ENCODE measurements at places on chromosomes 1 and 21.

DNA sequence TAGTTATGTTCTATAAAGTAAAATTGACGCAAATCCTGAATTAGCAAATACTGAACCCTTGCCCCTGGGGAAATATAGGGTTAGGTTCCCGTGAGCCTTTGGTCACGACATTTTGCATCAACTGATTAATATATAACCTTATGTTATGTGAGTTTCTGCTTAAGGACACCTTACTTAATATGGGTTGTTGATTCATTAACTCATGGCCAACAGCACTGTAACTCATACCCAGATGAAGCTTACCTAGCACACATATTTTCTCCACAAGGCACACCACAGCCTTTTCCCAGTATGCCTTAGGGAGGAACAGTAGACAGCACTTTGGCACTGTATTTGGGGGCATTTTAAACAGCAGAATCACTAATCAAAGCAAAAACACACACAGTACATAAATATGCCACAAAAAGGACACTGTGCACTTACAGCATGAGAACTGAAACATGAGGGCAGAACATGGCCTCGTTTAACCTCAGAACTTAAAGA lies 15.1 kb downstream of the INAVA start:
- no peak for DNase-seq

DNA sequence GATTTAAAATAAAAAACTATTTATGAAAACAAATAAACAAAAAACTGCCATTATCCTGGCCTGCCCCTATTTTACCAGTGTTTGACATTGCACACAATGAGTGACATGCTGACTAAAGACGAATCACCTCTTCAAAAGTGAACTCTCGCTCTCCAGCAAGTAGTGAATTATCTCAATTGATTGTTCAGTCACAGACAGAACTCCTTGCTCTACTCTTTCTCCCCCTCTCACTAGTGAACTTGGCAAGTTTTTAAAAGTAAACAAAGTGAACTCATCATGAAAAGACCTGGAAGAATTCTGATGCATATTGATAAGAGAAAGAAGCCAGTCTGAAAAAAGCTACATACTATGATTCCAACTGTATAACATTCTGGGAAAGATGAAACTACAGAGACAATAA lies 4.7 kb upstream of the C1orf52 start:
- DNase-seq, result no peak

- DNase-seq, result peak; percentile 97
Measured at GRCh38 chr1:51616903-51617708, at the start of gene OSBPL9. OSBPL9 (plus strand) TSS chr1:51617092; CDS start chr1:51617111, 19 bp downstream.

GRCh38 chr1:53625766-53626520 lies 113.0 kb downstream of the GLIS1 start:
- DNase-seq, result no peak

- DNase-seq, result peak; percentile 77
Measured at GRCh38 chr1:161738627-161739287, 10.8 kb upstream of the DUSP12 start.

DNA sequence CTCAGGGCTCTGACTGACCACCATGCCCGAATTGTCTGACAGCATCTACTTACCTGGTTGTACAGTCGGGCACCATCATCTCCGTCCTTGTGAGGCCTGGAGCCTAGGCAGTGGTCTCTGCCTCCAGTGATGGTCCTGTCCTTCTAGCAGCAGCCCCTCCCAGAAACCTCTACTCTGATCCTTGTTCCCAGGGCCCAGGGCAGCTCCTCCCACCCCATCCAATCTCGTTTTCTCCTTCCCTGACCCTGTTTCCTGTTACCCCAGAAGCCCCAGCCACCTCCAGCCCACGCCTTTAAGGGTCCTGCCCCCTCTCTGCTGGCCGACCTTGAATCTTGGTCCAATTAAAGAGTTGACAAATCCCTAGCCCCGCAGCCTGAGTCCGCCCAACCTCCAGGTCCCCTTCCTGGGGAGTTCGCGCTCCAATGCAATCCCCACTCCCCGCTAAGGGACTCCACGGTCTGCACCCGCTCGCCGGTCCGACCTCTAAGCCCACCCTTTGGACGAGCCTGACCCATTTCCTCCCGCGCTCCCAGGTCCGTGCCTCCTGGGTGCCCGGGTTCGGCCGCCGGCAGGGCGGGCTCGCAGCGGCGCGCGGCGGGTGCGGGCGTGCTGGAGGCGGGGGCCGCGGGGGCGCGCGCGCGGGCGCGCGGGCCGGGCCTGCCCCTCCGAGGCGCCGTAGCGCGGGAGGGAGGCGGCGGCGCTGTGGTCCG lies at the start of gene B4GALT2:
B4GALT2 (plus strand) TSS at position 660 of the 710 bp plus-strand sequence. CDS start 1,951 bp downstream, outside the sequence.
- DNase-seq, result no peak

DNA sequence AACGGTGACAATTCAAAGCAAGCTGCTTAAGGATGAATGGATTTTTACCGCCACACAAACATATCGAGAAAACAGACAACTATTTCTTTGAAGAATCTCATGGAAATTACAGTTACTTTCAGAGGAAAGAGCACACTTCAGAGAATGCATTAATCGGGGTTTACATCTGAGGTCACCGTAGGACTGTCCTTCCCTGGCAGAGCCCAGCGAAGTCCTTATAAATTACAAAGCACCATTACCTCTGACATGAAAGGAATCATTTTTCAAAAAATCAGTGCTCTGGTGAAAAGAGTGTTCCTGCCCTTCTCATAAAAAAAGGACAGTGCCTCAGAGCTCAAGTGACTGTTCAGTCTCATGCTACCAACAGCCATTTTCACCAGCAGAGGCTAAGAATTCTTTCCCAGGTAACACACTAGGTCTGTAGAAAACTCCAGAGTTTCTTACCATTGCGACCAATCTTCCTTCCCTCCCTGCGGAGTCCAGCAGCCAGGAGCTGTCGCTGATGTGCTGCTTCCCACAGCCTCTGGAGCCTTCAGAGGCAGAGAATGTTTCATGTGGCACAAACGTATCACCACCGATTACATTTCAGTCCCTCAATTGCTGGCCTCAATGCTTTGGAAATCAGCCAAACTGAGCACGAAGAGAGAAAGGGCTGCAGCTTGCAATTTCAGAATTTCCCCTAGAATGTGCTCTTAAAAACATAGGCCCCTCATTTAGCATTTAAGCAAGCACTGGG lies 75.4 kb downstream of the PLD5 start:
- DNase-seq, result no peak

DNA sequence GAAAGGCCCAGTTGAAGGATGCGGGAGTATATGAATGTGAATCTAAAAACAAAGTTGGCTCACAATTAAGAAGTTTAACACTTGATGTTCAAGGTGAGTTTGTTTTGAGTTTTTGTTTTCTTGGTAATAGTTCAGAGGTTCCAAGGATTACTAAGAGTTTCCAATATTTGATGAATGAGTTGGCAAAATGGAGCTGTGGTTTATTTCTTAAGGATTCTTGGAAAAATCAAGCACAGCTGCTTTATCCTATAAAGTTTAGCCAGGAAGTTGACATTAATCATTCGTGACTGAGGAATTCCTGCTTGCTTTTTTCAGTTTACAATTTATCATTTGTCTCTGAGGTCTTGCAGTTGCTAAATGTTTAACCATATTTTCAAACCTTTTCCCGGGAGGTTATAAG lies 15.1 kb downstream of the VCAM1 start:
- no peak for DNase-seq

DNA sequence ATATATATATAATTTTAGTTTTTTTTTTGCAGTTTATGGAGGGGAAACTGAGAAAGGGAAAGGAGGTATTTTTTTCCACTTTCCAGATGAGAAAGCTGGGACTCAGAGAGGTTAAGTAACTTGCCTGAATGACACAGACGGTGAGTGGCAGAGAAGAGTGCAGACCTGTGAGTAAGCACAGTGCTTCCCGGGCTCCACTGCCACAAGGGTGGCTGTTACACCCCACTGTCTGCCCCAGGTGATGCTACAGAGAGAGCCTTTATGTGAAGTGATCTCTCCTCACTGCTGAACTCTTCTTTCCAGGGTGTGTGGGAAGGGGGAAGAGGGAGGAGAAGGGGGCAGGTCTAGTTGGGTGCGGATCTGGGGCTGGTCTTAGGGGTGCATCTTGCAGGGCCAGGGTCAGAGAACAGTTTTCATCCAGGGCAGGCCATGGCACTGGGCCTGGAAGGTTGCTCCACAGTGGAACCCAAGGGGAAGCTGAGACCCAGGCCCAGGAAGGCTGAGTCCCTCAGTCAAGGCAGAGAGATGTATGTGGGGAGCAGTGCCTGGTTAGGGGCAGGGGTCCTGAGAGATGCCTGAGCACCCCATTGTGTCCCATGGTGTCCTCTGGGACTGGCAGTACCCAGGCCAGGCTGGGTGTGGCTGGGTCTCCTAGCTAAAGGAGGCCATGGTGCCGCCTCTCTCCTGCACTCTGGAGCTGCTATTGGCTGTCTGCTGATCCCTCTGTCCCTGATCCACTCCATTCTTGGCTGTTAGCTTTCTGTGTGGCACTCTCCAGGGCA lies 357.5 kb downstream of the PTPRU start:
- no peak for DNase-seq

DNA sequence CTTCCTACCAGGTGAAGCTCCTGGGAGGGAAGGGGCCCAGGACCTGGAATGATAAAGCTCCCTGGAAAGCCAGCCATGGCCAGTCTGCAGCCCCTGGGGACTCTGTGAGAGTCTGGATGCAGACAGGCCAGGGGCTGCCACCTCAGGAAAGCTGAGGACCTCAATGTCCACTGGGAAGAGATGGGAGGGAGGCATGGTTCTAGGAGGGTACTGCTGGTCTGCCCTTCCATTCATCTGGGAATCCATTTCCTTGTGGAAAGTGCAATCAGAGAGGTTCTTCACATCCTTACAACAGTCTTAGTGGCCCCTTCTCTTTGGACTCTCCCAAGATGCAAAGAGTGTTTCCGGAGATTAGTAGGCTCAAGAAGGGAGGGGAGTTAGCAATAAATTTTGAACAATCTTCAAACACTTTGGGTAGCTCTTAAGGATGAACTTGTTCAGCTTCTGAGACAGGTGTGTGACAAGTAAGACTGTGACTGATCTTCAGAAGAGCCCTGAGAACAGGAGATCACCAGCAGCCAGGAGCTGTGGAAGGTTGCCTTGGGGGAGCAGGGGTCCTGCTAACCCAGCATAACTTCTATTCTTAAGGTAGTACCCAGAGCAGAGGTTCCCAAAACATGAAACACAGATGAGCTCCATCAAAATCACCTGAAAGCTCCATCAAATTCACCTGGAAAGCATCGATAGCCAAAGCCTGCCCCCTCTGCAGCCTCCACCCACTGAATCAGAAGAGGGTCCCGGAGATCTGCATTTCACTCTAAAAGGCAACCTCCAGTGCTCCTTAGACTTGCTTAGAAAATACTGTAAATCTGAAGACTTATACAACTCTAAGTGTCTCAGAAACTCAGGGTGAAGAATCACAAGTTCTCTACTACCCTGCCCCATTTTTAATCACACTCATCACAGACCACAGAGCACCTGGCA lies 616 bp upstream of the LAX1 start:
- DNase-seq, result no peak

DNA sequence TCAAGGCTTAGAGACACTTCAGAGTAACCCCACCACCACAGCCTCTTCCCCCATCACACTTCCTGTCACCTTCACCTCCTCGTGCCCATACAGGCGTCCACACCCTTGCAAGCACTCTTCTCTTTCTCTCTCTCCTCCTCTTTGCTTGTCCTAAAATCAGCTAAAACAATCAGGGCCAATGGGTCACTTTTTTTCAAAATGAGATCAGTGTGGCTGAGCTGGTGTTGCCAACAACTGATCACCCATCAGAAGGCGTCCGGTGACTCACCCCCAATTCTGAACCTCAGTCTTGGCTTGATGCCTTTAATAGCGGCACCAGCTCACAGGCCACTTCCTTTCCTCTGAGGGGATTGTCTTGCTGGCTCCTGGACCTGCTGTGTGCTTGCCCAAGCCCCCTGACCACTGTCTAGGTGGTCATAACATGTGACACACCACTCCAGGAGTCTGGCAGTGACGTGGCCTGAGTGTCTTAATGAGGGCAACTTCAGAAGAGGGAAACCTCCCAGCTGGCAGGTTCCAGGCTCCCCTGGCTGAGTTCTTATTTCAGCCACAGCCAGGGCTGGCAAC lies 1.6 kb downstream of the DRAXIN start:
- no peak for DNase-seq

DNA sequence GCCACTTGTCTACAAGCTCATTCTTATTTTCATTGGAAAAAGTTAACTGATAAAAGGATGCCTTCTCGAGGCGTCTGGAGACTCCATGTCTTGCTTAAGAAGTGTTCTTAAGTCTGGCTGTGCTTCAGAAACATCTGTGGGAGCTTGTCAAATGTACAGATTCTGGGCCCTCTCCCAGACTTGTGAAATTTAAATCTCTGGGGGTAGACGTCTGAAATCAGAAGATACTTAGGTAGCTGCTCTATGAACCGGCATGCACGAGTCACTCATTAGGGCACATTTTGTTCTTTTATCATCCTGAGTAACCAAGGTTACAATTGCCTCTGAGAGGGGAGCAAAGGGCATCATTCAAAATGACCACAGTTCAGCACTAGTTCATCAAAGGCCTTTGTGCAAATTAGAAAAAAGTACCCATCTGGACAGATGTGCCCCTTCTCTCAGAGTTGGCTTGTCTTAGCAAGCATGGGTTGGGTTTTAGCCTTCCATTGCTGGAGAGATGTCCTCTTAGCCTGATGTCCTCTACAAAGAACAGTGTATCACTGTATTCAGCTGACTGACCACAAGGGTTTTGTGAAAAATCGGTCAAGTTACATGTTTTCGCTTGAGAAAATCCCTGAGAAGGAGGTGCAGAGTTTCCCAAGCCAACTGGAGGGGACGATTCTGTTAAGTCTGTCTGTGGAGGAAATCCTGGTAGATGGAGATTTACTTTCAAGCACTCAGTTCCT lies 156.9 kb downstream of the ASTN1 start:
- DNase-seq, result no peak

GRCh38 chr1:27394925-27395324 lies 2.5 kb downstream of the GPR3 start:
- DNase-seq, result no peak

DNA sequence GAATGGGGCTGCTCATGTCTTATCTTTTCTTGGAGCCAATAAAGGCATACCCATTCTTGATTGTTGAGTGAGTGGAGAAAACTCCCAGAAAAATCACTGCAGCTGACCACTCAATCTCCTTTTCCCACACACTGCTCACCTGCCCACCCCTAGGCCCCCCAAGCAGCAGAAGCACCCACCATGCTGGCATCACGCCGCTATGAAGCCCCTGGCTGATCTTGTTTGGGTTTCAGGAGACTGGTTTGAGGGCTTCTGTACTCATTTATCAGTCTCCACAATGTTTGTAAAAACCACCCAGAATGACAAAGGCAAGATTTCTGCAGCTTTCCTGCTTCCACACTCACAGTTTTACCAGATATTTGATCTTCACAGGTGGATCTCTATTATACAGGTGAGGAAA lies 33.5 kb upstream of the ATP2B4 start:
- DNase-seq, result no peak

- no peak for DNase-seq
Measured at GRCh38 chr1:23422941-23423340, 1.6 kb downstream of the TCEA3 start.

GRCh38 chr1:53145051-53145600 lies 2.7 kb upstream of the SLC1A7 start:
- no peak for DNase-seq

- DNase-seq, result no peak
Measured at GRCh38 chr1:8311068-8311718, 6.7 kb upstream of the SLC45A1 start.

- DNase-seq, result no peak
Measured at GRCh38 chr1:109258481-109259466, 9.4 kb downstream of the CELSR2 start.

Data from cardiac septum (tissue), 1 donor.